RPMI7951 (cell line): ENCODE measurements at places on chromosomes 16 and 17.

DNA sequence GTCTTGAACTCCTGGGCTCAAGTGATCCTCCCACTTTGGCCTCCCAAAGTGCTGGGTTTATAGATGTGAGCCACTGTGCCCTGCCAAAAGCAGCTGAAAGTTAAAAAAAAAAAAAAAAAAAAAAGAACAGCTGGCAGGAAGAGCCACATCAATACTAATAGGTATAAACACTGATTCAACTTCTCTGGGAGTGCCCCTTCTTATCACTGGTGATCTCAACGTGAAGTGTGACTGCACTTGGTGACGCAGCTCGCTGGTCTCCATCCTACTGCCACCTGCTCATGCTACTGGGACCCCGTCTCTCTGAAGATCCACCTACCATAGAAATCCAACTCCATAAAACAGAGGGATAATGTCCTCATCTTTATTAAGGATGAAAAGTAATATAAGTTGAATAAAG, 40.8 kb downstream of the RNF157 start:
- DNase-seq = no peak

DNA sequence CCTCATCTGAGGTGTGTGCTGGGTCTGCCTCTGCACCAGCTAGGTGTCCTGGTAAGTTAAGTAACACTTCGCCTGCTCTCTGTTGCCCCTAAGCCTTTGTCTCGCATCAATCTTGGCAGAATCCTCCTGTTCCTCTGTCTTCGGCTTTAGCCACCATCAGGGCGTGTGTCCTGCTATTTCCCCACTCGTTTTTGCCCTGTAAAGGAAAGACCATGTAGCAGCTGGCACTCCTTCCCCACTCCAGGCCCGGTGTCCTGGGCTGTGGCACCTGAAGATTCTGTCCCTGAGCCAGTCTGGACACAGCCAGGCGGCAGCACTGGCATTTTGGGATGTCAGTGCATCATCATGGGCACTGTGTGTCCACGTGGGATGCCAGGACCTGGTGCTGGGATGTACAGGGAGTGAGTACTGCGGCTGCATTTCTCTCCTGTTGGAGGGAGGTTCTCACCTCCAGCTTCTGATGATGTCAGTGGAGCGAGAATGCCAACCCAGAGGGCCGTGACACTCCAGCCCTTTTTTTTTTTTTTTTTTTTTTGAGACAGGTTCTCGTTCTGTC, 26.2 kb upstream of the FOXK2 start:
- no peak for DNase-seq

GRCh38 chr16:77868478-77868877, 80.1 kb downstream of the VAT1L start:
- DNase-seq = peak; percentile 34

GRCh38 chr16:31367853-31368252, 12.9 kb downstream of the ITGAX start:
- no peak for DNase-seq

DNA sequence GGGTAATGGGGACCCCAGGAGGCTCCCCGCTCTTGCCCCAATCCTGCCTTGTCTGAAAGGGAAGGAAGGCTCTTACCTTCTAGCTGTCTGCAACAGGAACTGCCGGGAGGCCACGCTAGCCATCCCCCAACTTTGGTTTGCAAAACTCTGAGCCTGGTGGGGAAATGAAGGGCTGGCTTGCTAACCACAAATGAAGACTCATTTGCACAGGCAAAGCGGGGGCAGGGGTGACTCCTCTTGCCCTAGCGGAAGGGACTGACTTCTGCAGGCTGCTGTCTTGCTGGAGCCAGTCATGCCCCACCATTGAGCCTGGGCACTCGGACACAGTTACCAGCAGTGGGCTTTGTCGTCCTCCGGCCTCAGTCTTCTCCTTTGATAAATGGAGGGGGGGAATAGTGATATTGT, 52.6 kb downstream of the PLCG2 start:
- DNase-seq = peak; percentile 11

GRCh38 chr16:71648921-71649320, 22.9 kb downstream of the MARVELD3 start:
- peak; percentile 12 for DNase-seq

DNA sequence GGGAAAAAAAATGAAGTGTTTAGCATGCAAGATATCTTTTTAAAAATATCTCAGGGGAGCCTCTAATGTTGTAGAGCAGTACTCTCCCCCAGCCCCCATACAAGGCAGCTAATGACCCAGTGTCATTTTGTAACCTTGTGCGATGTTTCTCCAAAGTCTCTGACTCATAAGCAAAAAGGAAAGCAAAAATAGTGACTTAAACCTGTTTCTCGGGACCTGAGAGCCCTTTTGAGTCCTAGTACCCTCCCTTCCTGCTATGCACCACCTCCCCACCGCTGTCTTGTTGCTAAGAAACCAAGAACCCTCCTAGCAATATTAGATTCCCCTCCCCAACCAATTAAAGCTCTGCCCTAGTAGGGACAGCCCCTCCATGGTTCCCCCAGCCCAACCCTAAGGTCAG, 2.8 kb downstream of the MYCBPAP start:
- DNase-seq = peak; percentile 15

- DNase-seq = no peak
Observed at GRCh38 chr17:73758245-73758644, 114.0 kb upstream of the SDK2 start.

DNA sequence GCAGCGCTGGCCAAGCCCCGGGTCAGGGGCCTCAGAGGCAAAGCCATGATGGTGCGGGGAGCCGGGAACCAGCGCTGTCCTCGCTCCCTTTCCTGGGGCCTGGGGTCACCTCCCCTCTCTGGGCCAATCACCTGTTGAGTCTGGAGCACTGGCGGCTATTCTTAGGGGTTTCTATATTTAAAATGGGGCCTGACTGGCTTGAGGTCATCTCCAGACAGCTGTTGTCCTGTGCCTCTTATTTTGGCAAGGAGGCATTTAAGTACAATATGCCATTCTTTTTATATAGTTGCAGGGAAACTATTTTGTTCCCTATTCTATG, at the start of gene COX6A2:
COX6A2 (minus strand) TSS at position 82 of the 319 bp plus-strand sequence; CDS start at position 47, 35 bp downstream.
- DNase-seq = no peak

GRCh38 chr17:21124086-21124485, 2.7 kb upstream of the DHRS7B start:
- DNase-seq = peak; percentile 8

- DNase-seq = no peak
Observed at GRCh38 chr17:27665549-27665948, 34.6 kb downstream of the LGALS9 start.

DNA sequence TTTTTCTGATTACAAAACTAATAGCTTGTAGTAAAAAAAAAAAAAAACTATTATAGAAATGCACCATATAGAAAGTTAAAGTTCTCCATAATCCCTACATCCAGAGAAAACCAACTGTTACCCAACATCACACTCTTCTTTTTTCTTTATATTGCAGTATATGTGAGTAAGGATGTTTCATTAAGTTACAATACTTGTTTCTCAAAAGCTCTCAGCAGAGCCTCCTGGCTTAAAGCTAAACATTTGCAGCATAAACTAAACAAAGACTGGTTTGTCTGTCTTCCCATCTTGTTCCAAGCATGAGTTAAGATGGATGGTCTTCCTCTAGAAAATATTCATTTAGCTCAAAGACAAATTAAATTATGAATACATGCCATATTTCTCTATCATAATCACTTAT, 25.2 kb downstream of the GRB2 start:
- no peak for DNase-seq
